Fibroblast of the aortic adventitia (primary cell): ENCODE measurements at places on chromosomes 7 and 10.

GRCh38 chr7:158595068-158595467 is 7.4 kb upstream of the PTPRN2 start:
- peak; percentile 28 for DNase-seq

DNA sequence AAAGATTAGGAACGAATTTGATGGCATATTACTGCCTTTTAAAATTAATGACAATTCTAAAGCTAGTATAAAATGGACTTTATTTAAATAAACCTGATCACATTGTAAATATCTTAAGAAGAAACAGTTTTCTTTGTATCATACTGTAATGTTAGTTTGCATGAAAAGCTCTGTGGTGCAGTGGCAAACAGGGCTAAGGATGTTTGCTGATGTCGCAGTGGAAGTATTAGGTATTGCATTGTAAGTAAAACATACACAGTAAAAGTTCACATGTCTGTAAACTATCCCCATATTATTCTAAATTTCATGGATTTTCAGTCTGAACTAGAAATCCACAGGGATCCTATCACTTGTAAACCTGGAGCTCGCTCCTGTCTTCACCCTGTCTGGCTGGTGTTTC is 252.6 kb upstream of the ZNF32 start:
- DNase-seq = peak; percentile 23

- no peak for DNase-seq
Measured at GRCh38 chr7:39042670-39043069, 65.0 kb downstream of the POU6F2 start.

- peak; percentile 38 for DNase-seq
Measured at GRCh38 chr10:61606959-61607907, 55.5 kb upstream of the CABCOCO1 start.

GRCh38 chr10:30736685-30737232 is 107.2 kb upstream of the LYZL2 start:
- DNase-seq = peak; percentile 100

DNA sequence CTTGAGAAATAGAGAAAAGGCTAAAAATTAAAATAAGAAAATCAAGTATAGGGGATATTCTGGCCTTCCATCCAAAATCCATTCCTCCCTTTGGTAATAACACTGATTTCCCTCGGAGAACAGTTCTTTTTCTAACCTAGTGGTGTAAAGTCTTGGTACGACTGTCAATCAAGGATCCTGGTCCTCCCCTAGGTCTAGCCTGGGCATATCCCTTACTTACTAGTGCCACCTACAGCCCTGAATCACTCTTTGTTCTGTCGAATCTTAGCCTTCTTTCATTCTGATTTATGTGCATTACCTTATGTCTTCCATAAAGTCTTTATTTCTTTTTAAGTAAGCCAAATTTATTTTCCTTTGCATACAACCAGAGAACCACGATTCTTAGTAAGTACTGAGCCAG is 298.7 kb upstream of the LRRTM3 start:
- no peak for DNase-seq

GRCh38 chr7:140668641-140669040 is 4.1 kb upstream of the ADCK2 start:
- no peak for DNase-seq

DNA sequence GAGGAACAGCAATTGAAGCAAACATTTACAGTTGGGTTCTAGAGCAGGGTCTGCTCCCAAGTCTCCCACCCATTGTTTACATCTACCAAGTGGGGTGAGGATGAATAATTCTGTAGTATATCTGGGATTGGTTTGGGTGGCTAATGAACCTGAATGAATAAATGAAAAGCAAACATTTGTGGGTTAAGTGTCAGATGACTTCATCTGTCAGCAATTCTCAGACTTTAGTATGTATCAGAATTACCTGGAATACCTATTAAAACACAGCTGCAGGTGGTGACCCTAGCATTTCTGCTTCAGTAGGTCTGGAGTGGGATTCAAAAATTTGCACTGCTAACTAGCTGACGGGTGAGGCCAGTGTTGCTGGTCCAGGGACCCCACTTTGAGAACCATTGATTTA is 18.0 kb upstream of the NPVF start:
- no peak for DNase-seq

GRCh38 chr7:111224354-111225231 is 133.7 kb downstream of the LRRN3 start:
- DNase-seq = peak; percentile 18

GRCh38 chr10:1160561-1161314 is 104.6 kb downstream of the WDR37 start:
- DNase-seq = no peak

- DNase-seq = no peak
Measured at GRCh38 chr10:116710076-116710475, 32.3 kb downstream of the HSPA12A start.

DNA sequence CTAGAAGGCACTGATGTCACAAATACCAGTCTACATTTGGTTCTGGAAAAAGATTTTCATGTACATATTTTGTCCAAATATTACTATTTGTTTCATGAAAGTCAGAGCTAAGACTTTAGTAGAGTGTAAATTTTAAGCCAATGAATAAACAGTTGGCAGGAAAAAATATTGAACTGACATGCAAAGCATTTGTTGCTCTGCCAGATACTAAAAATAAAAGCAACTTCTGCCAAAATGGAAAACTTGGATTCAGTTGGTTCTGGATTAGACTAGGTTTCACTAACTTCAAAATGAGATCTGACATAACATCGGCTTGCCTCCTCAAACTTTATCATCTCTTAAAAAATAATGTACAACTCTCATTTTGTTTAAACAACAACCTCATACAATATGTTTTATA is 34.9 kb downstream of the FAM204A start:
- DNase-seq = peak; percentile 49

GRCh38 chr7:34222316-34222715 is 317.0 kb downstream of the BMPER start:
- DNase-seq = no peak

GRCh38 chr10:131318291-131318690 is 6.8 kb upstream of the TCERG1L start:
- no peak for DNase-seq

- peak; percentile 73 for DNase-seq
Measured at GRCh38 chr7:108372618-108373017, 83.6 kb downstream of the NRCAM start.

DNA sequence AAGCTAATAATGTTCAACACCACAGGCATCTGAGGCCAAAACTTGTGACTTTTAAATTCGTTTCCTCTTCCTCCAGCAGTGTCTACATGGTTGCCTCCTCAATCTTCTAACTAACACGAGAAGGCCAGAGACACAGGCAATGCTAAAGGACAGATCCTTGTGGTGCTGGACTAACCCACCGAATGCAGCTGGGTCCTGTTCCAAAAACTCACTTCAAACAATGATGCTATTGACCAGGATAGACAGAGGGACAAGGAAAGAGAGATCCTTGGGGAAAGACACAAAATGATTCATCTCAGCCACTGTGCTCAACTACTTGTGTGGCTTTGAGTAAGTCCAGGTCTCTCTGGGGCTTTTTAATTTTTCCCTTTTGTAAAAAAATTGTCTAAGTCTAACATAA is 107.6 kb downstream of the KCNMA1 start:
- DNase-seq = no peak

GRCh38 chr7:75531359-75531821 is 39.3 kb downstream of the SPDYE5 start:
- no peak for DNase-seq

DNA sequence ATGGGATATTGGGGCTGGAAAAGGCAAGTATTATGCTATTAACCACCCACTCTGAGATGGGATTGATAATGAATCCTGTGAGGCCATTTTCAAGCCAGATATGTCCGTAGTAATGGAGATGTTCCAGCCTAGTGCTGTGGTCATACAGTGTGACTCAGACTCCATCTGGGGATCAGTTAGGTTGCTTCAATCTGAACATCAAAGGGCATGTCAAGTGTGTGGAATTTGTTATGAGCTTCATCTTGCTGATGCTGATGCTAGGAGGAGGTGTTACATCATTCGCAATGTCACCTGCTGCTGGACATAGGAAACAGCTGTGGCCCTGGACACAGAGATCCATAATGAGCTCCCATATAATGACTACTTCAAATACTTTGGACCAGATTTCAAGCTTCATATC is 144.7 kb downstream of the PLCE1 start:
- DNase-seq = peak; percentile 64

GRCh38 chr10:25933653-25934608 is at the start of gene MYO3A:
TSS of gene MYO3A (plus strand) at chr10:25934229. CDS start at chr10:25952111, 17,882 bp downstream.
- DNase-seq = no peak

GRCh38 chr7:157520249-157520648 is 183.4 kb downstream of the DNAJB6 start:
- DNase-seq = no peak

GRCh38 chr7:55526329-55526728 is 46.0 kb downstream of the VOPP1 start:
- DNase-seq = no peak

DNA sequence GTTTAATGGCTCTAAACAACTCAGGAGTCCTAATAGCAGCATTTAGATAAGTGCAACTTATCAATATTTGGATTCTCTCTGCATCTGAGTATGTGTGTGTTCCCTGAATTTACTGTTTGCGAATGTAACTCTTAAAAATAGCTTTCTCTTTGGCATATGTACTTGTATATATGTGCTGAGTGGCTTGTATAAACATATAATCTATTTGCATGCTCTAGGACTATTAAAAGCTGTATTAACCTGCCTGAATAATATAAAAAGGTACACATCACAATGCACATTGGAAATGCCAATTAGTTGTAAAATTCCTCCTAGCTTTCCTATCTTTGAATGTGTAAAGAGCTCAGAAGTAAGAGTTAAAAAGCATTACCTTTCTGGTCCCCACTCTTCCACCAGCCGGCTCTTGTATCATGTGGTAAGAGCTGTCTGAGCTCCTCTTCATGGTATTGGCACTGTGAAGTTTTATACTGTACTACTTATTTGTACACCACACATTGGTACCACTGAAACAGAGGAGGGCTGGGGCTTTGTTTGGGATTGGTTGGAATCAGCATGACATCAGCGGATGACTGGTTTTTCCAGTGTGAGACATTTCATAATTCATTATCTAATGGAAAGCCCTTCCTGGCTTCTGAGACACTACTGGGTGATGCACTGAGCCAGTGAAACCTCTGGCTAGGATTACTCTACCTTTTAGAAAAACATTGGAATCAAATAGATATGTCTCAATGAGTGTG is at the start of gene INHBA:
Gene INHBA, minus strand, starts transcription at position 456 of the 737 bp plus-strand sequence. CDS start 2,716 bp downstream, outside the sequence.
- DNase-seq = peak; percentile 94

- no peak for DNase-seq
Measured at GRCh38 chr7:50827281-50827680, 44.6 kb upstream of the GRB10 start.

DNA sequence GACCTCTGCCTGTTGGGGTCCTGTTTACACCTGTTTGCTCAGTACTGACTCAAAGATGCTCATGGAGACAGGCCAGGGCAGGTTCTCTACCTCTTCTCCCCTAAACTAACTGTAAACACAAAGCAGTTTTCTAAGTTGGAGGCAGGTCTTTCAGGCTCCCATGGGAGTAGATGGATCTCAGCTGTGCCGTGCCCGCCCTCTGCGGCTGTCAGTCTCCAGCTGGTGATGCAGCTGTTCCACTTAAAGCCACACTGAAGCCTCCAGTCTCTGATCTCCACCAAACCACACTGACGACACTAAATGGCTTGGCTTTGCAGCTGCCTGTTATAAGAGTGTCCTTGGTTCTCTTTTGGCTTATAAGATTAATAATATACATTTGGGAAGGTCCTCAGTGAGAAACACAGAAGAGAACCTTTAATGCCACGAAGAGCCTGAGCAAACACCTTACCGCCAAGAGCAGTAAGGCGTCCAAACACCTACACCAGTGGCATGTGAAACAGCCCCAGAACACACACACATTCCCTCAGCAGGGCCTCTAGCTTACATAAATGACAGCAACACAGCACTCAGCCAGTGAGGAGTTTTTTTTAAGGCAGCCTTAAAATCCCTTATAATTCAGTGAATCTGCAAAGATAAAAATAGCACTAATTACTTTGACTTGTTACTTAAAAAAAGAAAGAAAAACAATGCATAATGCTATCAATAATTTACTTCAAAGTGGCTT is 60.4 kb upstream of the KCNIP2 start:
- no peak for DNase-seq

DNA sequence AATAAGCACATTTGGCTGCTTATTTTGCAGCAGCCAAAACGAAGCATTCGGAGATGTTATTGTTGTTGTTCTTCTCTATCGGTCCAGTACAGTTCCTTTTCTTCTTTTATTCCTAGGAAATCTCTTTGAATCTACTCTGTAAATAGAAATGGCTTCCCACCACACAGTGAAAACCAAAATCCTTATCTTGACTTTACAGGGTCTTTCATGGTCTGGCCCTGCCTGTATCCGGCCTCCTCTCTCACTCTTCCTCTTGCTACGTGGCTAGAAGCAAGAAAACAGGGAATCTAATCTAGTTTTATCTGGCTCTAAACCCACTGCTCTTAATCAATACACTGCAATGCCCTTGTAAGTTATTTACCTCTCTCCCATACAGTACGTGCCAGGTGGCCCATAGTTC is 926.0 kb upstream of the C7orf33 start:
- no peak for DNase-seq

DNA sequence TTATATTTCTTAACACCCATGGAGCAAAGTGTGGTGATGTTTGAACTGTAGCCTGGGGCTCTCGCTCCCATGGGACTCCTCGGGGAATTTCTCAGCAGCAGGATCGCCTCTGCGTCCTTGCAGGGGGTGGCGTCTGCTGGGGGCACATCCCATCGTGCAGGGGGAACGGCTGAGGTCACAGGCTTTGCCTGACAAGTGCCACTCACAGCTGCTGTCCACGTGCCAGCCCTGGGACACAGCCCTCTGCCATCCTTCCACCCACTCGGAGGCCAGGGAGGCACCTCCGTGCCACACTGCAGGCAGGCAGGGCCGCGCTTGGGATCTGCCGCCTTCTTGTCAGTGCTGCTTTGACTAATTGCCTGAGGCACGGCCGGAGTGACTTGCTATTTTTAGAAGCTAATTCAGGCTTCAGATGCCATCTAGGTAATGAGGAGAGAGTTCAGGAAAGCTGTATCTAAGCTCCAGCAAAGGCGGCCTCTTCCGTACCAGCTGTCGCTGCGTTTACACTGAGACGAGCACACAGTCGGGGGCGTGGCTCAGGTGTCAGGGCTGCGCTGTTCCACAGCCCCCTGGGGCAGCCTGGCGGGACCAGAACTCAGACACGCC is 45.7 kb downstream of the PITRM1 start:
- DNase-seq = no peak

DNA sequence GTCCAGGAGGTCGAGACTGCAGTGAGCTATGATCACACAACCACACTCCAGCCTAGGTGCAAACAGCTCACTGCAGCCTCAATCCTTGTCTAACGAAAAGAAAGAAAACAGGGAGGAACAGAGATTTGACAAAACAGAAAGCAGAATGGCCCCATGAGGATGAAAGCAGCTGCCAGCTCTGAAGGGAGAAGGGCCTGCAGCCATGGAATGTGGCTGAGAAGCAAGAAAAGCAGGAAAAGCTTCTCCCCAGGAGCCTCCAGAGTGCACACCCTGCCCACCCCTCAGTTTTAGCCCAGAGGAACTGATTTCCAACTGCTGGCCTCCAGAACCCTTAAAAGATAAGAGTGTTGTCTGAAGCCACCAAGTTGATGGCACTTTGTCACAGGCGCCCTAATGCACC is 13.0 kb downstream of the ESYT2 start:
- peak; percentile 54 for DNase-seq

DNA sequence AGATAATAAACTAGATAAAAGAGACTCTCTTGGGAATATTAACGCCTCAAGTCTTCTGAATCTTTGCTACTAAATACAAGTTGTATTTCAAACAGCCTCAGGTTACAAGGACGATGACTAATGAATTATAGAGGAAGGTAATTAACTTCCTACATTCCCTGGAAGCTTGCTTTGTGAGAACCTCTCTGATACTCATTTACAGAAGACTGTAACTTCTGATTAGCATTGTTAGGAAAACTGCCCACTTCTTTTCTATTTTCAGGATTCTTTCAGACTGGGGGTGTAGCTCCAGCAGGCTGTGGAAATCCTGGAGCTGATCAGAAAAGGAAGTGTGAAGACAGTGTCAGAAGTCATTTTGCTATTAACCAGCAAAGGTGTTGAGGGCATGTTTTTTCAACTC is 316.7 kb upstream of the NPSR1 start:
- DNase-seq = no peak
